ENCODE measurements at places on chromosomes 1 and 21.

- DNase-seq = no peak
Measured at GRCh38 chr1:42753070-42753469, 13.0 kb upstream of the CLDN19 start.

DNA sequence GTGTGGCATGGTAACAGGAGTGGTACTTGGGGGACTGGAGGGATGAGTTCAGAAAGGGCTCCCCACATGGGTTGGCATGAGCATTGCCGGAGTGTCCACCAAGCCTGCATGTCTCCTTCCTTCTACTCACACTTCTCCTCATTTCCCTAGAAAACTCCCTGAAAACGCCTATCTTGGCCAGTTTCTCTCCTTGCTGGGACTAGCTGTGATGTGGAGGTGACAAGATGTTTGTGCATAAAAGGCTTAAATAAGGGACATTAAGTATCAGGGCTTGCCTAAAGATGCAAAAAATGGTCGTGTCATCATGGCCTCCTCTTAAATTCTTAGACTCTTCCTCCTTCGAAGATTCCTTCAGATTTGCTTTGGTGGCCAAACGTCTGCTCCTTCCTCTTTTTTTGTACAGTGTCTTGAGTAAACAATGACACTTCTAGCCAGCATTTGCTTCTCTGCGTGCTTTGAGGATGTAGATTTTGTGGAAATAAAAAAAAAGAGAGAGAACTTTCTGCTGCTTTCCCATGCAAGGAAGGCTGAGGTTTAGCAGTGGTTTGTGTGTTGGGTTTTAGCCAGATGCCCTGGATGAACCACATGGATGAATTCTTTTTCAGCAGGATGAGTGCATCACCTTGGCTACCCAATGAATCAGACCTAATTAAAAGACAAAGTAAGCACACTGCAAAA, 239.1 kb upstream of the IRF2BP2 start:
- DNase-seq = no peak

GRCh38 chr1:185960422-185961321, 226.5 kb downstream of the HMCN1 start:
- DNase-seq = no peak

GRCh38 chr1:167227934-167228378, 7.3 kb downstream of the POU2F1 start:
- no peak for DNase-seq
